Activated CD4-positive, alpha-beta memory T cell treated with anti-CD3 and anti-CD28 coated beads, Interleukin-2, amount 10 ng/mL, durations not matched to agents 7 days and 5 days (primary cell): ENCODE measurements at places on chromosomes 5 and 9. TPM values are rescaled to one million over a fixed set of nuclear protein-coding genes. Genes with fewer than 3 reads are reported as not detected.
A peak's percentile ranks its signal among the peaks of the same experiment; 100 is the strongest.

GRCh38 chr9:33185858-33186257 is 18.7 kb upstream of the B4GALT1 start:
- peaks cover 14% of the 10 kb centered on the region for H3K27me3 ChIP-seq
- H3K27ac ChIP-seq: no peak overlapping the region
- no peak for DNase-seq
- no peaks in the 10 kb centered on the region for H3K36me3 ChIP-seq
- H3K4me3 ChIP-seq: no peak overlapping the region

GRCh38 chr5:36060420-36060887 is 6.2 kb downstream of the UGT3A2 start:
- DNase-seq: no peak
- peaks cover 28% of the 10 kb centered on the region for H3K27me3 ChIP-seq
- H3K36me3 ChIP-seq: no peaks in the 10 kb centered on the region
- no peak overlapping the region for H3K27ac ChIP-seq
- no peak overlapping the region for H3K4me3 ChIP-seq
- H3K4me1 ChIP-seq: peaks cover 2% of the 10 kb centered on the region

SLC25A2 gene
- 0.38 TPM for total RNA-seq

DNA sequence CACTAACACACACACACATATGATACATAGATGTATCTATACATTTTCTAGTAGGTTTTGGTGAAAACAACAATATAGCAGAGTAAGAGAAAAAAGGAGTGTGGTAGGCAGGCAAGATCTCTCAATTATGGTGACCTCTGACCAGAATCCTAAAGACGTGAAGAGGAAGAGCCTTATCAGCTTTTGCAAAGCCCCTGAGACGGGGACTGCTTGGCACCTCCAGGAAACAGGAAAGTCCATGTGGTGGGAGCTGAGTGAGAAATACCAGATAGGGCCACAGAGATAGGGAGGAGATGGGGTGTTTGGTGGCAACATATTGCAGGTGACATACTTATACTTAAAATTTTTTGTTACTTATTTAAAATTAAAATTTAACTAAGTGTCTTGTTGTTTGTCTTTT is 39.9 kb upstream of the CTXN3 start:
- no peaks in the 10 kb centered on the region for H3K36me3 ChIP-seq
- no peaks in the 10 kb centered on the region for H3K27me3 ChIP-seq
- peaks cover 2% of the 10 kb centered on the region for H3K4me1 ChIP-seq

SHC3 gene
- not detected for total RNA-seq

DOCK8 gene
- total RNA-seq: 374 TPM

- no peaks in the 10 kb centered on the region for H3K4me1 ChIP-seq
- no peaks in the 10 kb centered on the region for H3K36me3 ChIP-seq
Observed at GRCh38 chr5:141787376-141787775, 90.8 kb downstream of the PCDH1 start.

FOXD4L5 gene
- 0.13 TPM for total RNA-seq

- H3K36me3 ChIP-seq: no peaks in the 10 kb centered on the region
- no peaks in the 10 kb centered on the region for H3K27me3 ChIP-seq
- H3K4me1 ChIP-seq: no peaks in the 10 kb centered on the region
Observed at GRCh38 chr9:78595200-78595945, 298.4 kb downstream of the PSAT1 start.

- H3K27me3 ChIP-seq: peaks cover 4% of the 10 kb centered on the region
- H3K4me1 ChIP-seq: no peaks in the 10 kb centered on the region
- no peak overlapping the region for H3K4me3 ChIP-seq
Observed at GRCh38 chr5:79954620-79955019, 36.4 kb downstream of the MTX3 start.

- no peaks in the 10 kb centered on the region for H3K36me3 ChIP-seq
- H3K4me3 ChIP-seq: no peak overlapping the region
- peaks cover 4% of the 10 kb centered on the region for H3K27me3 ChIP-seq
- DNase-seq: no peak
- H3K4me1 ChIP-seq: no peaks in the 10 kb centered on the region
Observed at GRCh38 chr5:88092358-88092757, 176.3 kb downstream of the TMEM161B start.

- H3K36me3 ChIP-seq: peaks cover 44% of the 10 kb centered on the region
- DNase-seq: no peak
- no peaks in the 10 kb centered on the region for H3K27me3 ChIP-seq
- H3K4me3 ChIP-seq: peak overlapping the region; percentile 1
- H3K27ac ChIP-seq: peak overlapping the region; percentile 75
Observed at GRCh38 chr5:80125962-80126480, 90.9 kb downstream of the THBS4 start.

DNA sequence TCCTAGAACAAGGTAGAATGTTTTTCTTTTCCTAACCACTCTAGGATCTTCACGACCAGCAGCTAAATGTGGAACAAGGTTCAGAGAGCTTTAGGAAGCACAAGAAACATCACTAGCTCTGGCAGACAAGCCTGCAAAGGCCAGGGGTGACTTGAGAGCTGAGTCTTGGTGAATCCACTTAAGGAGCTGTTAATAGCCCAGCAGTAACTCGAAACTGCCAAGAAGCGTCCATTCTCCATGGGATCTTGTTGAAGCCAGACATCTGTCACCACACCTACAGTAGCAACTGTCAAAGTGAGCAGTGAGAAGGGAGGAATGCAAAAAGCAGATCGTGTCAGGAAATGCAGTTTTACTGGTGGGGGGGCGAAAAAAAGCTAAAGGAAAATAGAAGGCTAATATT is 87.2 kb downstream of the ATPSCKMT start:
- H3K27me3 ChIP-seq: no peaks in the 10 kb centered on the region
- no peak overlapping the region for H3K4me3 ChIP-seq
- H3K36me3 ChIP-seq: no peaks in the 10 kb centered on the region
- H3K4me1 ChIP-seq: no peaks in the 10 kb centered on the region
- no peak for DNase-seq

DNA sequence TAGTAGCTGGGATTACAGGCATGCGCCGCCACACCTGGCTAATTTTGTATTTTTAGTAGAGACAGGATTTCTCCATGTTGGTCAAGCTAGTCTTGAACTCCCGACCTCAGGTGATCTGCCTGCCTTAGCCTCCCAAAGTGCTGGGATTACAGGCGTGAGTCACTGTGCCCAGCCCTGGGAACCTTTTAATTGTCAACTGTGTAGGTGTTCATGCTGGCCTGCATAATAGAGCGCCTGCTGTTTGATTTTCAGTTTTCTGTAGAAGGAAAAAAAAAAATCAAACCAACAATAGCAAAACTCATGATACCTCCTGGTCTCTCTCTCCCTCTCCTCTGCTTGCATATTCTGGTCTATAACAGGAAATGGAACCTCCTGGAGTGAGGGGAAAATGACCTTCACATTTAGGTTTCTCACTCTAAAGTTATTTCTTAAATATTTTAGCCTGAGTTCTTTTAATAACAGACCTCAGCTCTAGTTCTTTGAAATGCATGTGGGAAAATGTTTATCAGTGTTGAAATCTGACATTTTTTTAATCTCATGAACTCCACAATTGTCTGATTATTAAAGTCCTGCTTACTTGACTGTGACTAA is 51.7 kb downstream of the EXOSC2 start:
- H3K27ac ChIP-seq: no peak overlapping the region
- no peaks in the 10 kb centered on the region for H3K36me3 ChIP-seq
- no peak for DNase-seq
- no peak overlapping the region for H3K4me3 ChIP-seq

ARHGEF39 gene
- total RNA-seq: 19.9 TPM

DNA sequence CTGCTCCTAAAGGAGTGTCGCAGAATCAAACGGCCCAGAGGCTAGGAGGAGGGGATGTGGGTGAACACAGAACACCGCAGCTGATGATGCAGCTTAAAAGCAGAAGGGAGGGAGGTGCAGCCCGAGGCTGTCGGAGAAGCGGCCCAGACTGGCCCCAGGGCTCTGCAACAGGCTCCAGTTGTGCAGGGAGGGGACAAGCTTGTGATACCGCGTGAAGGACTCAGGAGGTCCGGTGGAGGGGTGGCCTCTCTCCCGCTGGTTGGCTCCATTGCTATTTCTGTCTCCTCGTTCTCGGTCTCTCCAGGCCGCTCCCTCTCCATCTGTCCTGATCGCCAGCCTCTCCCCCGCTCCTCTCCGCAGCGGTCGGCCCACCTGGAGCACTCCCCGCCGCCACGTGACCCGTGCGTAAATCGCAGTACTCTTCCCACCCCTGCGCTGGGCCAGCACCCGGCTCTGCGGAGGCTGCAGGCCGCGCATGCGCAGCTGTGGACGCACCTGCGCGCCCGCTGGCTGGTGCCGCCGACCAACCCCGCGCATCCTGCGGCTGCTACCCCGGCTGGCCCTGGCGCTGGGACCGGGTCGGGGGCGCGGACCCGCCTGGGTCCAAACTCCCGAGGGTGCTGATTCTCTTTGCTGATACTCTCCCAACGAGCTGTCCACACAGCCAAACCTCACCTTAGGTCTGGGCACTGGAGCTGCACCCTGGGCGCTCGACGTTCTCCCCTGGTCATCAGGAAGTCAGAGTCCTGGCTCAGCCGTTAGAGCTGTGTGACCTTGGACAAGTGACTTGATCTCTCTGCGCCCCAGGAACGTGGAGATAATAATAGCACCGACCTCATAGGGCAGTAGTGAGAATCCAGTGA is 3.7 kb upstream of the STXBP1 start:
- H3K27ac ChIP-seq: peak overlapping the region; percentile 35
- H3K27me3 ChIP-seq: peaks cover 25% of the 10 kb centered on the region
- H3K4me1 ChIP-seq: peaks cover 31% of the 10 kb centered on the region
- H3K36me3 ChIP-seq: no peaks in the 10 kb centered on the region

DNA sequence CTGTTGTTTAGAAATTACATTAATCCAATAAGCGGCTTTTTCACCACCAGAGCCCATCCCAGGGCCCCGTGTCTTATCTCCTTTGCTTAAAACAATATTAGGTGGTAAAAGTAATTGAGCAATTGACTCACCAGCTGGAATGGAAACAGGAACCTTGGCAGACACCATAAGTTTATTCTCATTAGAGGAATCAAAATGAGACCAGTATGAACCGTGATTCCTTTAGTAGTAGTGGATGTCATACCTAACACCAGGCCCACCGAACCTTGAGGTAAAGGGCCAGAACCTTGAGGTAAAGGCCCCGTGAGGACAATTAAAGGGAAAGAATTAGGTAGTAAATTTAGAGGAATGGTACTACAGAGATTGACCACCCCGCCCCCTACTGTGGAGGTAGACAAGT is 16.5 kb downstream of the HSDL2 start:
- H3K27me3 ChIP-seq: no peaks in the 10 kb centered on the region
- no peak for DNase-seq
- no peaks in the 10 kb centered on the region for H3K4me1 ChIP-seq
- H3K27ac ChIP-seq: no peak overlapping the region
- no peak overlapping the region for H3K4me3 ChIP-seq
- H3K36me3 ChIP-seq: peaks cover 22% of the 10 kb centered on the region

DNA sequence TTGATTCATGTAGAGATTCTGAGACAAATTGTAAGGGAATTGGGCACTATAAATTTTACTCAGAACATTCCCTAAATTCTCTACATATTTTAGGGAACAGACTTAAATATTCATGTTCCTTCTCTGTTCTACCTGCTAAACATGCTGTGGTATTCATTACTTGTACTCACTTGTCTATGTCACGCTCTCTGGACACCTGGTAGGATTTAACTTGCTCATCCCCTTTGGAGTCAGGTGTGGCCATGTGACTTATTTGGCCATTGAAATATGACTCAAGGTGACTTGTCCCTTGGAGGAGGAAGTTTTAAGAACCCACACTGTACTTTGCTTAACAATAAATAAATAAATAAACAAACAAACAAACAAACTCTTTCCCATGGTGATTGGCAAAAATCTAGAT is 2258.8 kb upstream of the WWC1 start:
- H3K36me3 ChIP-seq: no peaks in the 10 kb centered on the region
- no peaks in the 10 kb centered on the region for H3K27me3 ChIP-seq
- DNase-seq: no peak
- no peak overlapping the region for H3K27ac ChIP-seq
- no peak overlapping the region for H3K4me3 ChIP-seq

- H3K36me3 ChIP-seq: no peaks in the 10 kb centered on the region
- no peaks in the 10 kb centered on the region for H3K4me1 ChIP-seq
- no peak overlapping the region for H3K4me3 ChIP-seq
- DNase-seq: no peak
Observed at GRCh38 chr5:5939759-5940370, 438.5 kb downstream of the MED10 start.

CYLC2 gene
- not detected for total RNA-seq

- no peak for DNase-seq
- no peak overlapping the region for H3K27ac ChIP-seq
- H3K27me3 ChIP-seq: peaks cover 36% of the 10 kb centered on the region
- H3K36me3 ChIP-seq: no peaks in the 10 kb centered on the region
- no peaks in the 10 kb centered on the region for H3K4me1 ChIP-seq
Observed at GRCh38 chr5:73859696-73860095, 233.7 kb downstream of the ARHGEF28 start.

TNFSF8 gene
- total RNA-seq: 34.6 TPM

DNA sequence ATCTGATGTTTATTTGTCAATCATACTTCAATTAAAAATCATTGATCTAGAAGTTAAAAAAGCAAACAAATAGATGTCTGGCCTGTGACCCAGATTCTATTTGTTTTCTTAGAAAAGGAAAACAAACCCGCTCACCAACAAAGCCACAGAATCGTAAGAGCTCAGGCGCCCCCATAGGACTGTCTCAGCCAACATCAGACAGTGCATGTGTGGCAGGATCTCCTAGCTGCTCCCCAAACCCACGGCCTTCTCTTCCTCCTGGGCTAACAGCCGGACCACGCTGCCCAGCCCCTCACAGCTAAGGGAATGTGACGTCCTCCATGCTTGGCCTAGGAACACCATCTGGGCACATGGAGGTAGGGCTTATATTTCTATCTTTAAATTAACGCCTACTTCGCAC is 19.4 kb downstream of the OR2Y1 start:
- no peak overlapping the region for H3K27ac ChIP-seq
- H3K36me3 ChIP-seq: no peaks in the 10 kb centered on the region
- peak; percentile 19 for DNase-seq
- H3K4me3 ChIP-seq: no peak overlapping the region

FRRS1L gene
- total RNA-seq: not detected
